Memory B cell (primary cell): ENCODE measurements at places on chromosomes 2 and 18.

GRCh38 chr2:100960688-100961087, 41.4 kb upstream of the RPL31 start:
- no peak overlapping the region for H3K4me3 ChIP-seq
- H3K4me1 ChIP-seq, result no peaks in the 10 kb centered on the region
- no peaks in the 10 kb centered on the region for H3K36me3 ChIP-seq
- H3K27me3 ChIP-seq, result peaks cover 9% of the 10 kb centered on the region
- DNase-seq, result no peak

DNA sequence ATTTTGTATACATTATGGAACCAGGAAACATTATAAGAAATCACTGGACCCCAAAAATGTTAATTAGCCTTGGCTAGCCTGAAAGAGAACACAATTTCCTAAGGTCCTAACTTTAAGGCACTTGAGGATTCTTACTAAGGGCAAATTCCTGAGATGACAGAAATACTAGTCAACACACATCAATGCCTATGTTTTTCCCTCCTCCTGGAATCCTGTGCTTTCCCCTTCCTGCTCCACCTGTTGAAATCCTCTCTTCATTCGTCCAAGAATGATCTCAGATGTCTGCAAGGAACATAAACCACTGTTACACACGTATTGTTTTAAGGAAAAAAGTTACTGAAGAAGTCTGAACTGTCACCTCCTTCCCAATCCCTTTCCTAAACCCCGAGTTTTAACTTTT, 21.2 kb upstream of the DARS1 start:
- no peak for DNase-seq
- peaks cover 19% of the 10 kb centered on the region for H3K4me1 ChIP-seq
- no peak overlapping the region for H3K4me3 ChIP-seq

DNA sequence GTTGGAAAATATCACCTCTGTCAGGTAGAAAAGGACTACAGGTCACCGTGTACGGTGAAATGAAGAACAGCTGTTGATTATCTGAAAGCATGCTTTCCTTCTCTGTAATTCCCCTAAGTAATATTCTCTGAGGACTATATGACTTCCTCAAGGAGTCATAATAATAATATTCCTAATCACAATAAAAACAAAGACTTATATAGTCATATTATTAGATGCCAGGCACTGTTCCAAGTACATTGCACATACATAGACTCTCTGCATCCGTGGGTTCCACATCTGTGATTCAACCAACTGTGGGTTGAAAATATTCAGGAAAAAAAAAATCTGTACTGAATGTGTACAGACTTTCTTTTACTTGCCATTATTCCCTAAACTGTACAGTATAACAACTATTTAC, 512.4 kb upstream of the ID2 start:
- no peak overlapping the region for H3K27ac ChIP-seq
- peaks cover 23% of the 10 kb centered on the region for H3K27me3 ChIP-seq
- no peak for DNase-seq
- H3K4me3 ChIP-seq, result no peak overlapping the region
- H3K4me1 ChIP-seq, result no peaks in the 10 kb centered on the region
- H3K36me3 ChIP-seq, result no peaks in the 10 kb centered on the region

DNA sequence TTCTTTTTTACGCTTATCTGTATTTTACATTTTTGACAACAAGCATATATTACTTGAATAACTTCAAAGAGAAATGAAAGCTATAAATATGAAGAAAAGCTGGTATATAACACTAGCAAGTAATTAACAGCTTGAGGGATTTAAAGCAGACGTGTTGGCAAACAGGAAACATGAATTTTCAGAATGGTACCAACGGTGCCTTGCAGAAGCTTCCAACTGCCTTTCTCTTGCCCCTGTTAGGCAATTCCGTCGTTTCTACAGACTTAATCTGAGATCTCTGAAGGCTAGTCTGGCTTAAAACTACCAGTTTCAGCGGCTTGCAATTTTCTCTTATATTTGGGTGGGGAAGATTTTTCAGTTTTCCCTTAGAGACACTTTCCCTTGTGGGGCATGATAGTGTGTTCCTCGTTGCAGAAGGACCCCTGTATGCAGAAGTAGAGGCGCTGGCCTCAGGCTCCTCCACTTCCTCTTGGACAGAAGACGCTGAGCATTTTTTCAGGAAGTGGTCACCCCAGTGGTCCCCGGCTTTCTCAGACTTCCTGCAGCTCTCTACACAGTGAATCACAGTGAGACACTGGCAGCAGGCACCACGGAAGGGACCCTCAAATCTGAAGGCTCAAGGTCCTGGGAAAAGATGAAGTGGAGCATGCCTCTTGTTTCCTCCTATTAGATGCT, 56.2 kb upstream of the SLC16A14 start:
- peaks cover 13% of the 10 kb centered on the region for H3K4me1 ChIP-seq
- H3K4me3 ChIP-seq, result peak overlapping the region; percentile 47
- no peak overlapping the region for H3K27ac ChIP-seq
- DNase-seq, result no peak

- no peak overlapping the region for H3K27ac ChIP-seq
- H3K4me1 ChIP-seq, result peaks cover 6% of the 10 kb centered on the region
- H3K27me3 ChIP-seq, result peaks cover 3% of the 10 kb centered on the region
- no peak for DNase-seq
- H3K4me3 ChIP-seq, result no peak overlapping the region
These were observed 151.4 kb downstream of the TNS1 start for GRCh38 chr2:217851191-217852020.

DNA sequence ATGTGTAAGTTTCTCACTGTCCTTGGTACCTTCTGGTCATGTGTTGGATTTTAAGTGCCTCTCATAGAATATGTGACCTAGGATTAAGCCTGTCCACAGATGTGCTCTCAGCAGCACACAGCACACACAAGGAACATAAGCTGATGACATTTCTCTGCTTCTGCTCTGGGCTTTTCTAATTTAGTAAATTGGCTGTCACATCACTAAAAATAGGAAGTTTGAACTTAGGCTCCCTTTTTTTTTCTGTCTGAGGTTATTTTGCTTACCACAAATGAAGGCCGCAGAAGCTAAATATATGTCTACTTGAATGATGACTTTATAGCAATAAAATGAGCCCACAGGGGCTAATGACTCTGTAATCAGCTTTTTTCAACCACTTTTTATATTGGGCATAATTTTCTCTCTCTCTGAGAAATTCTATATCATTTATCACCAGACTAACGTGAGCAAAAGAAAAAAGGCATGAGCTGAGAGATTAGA, 150.2 kb upstream of the KLHL14 start:
- H3K27ac ChIP-seq, result no peak overlapping the region
- H3K36me3 ChIP-seq, result no peaks in the 10 kb centered on the region
- peaks cover 21% of the 10 kb centered on the region for H3K4me1 ChIP-seq
- DNase-seq, result peak; percentile 7
- peak overlapping the region; percentile 34 for H3K4me3 ChIP-seq

DNA sequence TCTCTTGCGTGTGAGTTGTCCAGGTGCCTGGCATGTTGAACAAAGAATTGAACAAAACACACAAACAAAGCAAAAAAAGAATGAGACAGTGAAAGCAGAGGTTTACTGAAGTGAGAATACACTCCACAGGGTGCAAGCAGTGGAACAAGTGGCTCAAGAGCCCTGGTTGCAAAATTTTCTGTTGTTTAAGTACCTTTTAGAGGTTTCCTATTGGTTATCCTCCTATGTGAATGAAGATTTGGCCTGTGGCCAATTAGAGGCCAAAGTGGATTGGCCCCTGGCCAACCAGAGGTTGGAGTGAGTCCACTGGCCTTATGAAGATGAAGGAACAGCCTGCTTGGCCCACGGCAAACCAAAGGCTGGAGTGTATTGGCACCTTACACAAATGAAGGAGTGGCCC, 1188.5 kb upstream of the NRXN1 start:
- no peaks in the 10 kb centered on the region for H3K27me3 ChIP-seq
- no peak overlapping the region for H3K27ac ChIP-seq
- H3K4me3 ChIP-seq, result no peak overlapping the region
- no peaks in the 10 kb centered on the region for H3K4me1 ChIP-seq

DNA sequence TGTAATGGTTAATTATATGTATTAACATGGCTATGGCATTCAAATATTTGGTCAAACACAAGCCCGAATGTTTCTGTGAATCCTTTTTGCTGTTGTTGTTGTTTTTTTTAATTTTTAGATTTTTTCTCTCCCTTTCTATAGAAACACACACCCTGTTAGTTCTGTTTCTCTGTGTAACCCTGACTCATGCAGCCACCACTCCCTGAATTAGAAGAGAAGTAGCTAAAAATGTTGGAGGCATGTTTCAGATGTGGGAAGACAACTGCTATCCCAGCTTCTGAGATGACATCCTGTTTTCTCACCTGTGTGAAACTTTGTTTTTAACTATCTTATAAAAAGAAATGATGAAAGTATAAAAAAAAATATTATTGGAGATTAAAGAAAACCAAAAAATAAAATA, 219.6 kb upstream of the RGPD4 start:
- no peaks in the 10 kb centered on the region for H3K27me3 ChIP-seq
- H3K4me3 ChIP-seq, result no peak overlapping the region
- no peak for DNase-seq
- no peaks in the 10 kb centered on the region for H3K4me1 ChIP-seq
- H3K36me3 ChIP-seq, result no peaks in the 10 kb centered on the region
- no peak overlapping the region for H3K27ac ChIP-seq

- no peak for DNase-seq
- no peaks in the 10 kb centered on the region for H3K4me1 ChIP-seq
- H3K36me3 ChIP-seq, result no peaks in the 10 kb centered on the region
- H3K4me3 ChIP-seq, result no peak overlapping the region
- no peak overlapping the region for H3K27ac ChIP-seq
These were observed 465.0 kb upstream of the SOX11 start for GRCh38 chr2:5227062-5227699.

DNA sequence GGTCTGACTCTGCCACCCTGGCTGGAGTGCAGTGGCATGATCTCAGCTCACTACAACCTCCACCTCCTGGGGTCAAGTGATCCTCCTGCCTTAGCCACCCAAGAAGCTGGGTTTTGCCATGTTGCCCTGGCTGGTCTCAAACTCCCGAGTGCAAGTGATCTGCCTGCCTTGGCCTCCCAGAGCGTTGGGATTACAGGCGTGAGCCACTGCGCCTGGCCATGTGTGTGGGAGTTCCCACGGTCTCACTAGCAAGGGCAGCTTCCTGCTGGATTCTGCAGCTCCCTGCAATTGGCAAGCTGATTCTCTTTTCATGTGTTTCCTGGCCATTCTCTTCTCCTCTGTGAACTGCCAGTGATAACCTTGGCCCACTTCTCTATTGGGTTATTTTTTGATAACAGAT, 84.0 kb downstream of the USP40 start:
- no peak overlapping the region for H3K4me3 ChIP-seq
- no peaks in the 10 kb centered on the region for H3K27me3 ChIP-seq
- peaks cover 2% of the 10 kb centered on the region for H3K4me1 ChIP-seq
- no peak overlapping the region for H3K27ac ChIP-seq
- H3K36me3 ChIP-seq, result peaks cover 25% of the 10 kb centered on the region
- no peak for DNase-seq

GRCh38 chr2:74772046-74772445, 61.9 kb upstream of the HK2 start:
- H3K4me1 ChIP-seq, result peaks cover 1% of the 10 kb centered on the region
- H3K36me3 ChIP-seq, result no peaks in the 10 kb centered on the region
- no peak overlapping the region for H3K4me3 ChIP-seq
- no peak for DNase-seq
- no peak overlapping the region for H3K27ac ChIP-seq

- H3K36me3 ChIP-seq, result no peaks in the 10 kb centered on the region
- H3K4me1 ChIP-seq, result peaks cover 2% of the 10 kb centered on the region
- peaks cover 13% of the 10 kb centered on the region for H3K27me3 ChIP-seq
- no peak overlapping the region for H3K4me3 ChIP-seq
- DNase-seq, result no peak
- H3K27ac ChIP-seq, result no peak overlapping the region
These were observed 9.9 kb downstream of the SLC3A1 start for GRCh38 chr2:44285174-44285573.

DNA sequence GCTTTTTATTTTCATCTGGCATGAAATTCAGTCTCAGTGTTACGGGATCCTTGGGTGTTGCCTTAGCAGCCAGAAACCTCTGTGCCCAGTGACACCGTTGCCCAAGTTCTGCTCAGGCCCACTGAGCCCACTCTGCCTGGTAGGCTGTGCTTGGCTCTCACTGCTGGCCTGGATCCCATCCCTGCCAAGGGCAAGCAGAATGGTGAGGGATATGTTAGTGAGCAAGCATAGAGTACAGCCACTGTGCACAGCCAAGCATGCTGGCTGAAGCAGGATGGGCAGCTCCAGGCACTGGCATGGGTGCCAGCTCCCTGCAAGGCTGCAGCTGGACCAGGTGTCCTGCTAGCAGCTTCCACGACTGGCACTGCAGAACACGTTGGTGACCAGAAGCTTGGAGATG, 194.7 kb upstream of the TFPI start:
- no peak overlapping the region for H3K4me3 ChIP-seq
- no peak for DNase-seq
- H3K36me3 ChIP-seq, result no peaks in the 10 kb centered on the region
- H3K4me1 ChIP-seq, result no peaks in the 10 kb centered on the region
- H3K27ac ChIP-seq, result no peak overlapping the region

DNA sequence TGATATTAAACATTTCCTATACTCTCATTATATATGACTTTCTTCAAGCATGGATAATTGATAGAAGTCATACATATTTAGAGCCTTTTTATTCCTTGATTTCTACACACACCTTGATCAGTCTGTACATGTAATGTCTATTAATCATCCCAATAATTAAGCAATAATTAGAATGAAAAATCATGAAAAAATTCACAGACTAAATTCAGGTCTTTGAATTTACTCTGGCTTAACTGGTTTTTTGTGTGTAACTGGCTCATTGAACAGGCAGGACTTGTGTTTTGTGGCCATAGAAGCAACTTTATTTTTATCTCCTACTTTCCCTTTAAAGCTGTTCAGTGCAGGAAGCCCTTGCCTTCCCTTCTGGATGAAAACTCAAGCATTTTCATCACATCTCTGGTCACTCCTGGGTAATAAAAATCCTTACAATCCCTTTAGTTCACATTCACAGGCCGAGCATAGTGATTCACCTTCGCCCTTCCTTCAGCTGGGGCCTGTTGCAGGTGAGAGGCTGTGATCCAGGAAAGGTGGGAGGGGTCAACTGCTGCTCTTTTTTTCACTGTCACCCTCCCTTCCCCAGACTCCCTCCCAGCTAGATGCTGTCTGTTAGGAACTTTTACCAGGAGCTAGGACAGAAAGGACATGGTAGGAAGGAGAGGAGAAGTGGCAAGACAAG, 58.0 kb upstream of the ITSN2 start:
- DNase-seq, result no peak
- no peak overlapping the region for H3K27ac ChIP-seq
- H3K4me3 ChIP-seq, result no peak overlapping the region

DNA sequence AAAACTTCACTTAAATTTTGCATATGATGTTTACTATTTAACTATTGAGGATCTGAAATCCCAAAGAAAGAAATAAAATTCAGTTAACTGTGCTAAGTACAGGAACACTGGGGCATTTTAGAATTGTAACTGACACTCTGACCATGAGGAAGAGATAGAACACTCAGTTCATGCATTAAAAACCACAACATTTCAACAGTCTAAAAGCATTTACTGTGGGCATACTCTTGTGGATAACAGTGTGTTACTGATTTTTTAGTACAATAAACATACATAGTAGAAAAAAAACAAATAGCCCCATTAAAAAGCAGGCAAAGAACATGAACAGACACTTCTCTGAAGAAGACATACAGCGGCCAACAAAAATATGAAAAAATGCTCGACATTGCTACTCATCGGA, 1122.7 kb upstream of the PIK3C3 start:
- DNase-seq, result no peak
- no peaks in the 10 kb centered on the region for H3K27me3 ChIP-seq
- H3K4me1 ChIP-seq, result no peaks in the 10 kb centered on the region
- no peak overlapping the region for H3K27ac ChIP-seq
- H3K36me3 ChIP-seq, result no peaks in the 10 kb centered on the region
- no peak overlapping the region for H3K4me3 ChIP-seq
